HS-27A (cell line): ENCODE measurements at places on chromosomes 16 and 17.

DNA sequence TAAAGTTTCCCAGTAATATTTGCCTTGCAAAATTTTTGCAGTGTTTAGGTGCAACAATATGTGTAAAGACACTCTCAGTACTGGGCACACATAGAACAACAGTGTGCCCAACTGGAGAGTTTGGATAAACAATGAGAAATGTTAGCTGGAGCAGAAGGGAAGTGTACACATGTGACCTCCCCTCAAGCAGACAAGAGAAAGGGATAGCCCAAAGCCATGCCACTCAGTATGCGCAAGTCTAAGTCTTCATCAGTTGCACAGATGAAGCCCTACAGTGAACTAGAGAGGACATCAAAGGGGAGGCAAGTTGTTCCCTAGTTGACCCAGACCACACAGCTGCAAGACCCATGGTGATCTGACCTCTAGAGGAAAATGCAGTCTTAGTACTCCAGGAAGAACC is 97.9 kb upstream of the CDH11 start:
- no peak for DNase-seq

GRCh38 chr16:1579214-1579613 is 32.7 kb downstream of the IFT140 start:
- DNase-seq = no peak

DNA sequence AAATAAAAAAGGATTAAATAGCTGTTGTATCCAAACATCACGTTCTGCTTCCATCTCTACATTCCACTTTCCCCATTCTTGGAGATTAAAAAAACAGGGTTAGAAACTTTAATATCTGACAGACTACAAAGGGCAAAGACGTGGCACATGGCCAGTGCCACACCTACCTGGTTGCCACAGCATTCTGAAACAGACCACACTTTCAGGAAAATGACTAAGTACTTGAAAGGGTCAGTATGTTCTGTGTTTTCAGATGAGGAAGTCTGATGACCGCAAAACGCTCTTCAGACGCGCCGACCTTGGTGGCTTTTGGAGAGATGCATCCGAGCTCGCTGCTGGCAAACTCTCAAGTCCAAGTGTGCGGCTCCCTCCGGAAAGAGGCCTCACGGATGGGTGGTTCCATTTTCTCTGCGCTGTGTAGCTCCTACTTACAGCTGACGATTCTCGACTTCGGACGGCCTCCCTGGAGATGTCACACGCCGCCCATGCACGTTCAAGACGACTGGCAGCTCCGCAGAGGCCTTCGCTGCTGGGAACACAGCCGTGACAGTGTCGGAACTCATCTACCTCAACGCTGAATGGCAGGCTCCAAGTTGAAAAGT is 15.5 kb downstream of the MAP1LC3B start:
- DNase-seq = no peak

GRCh38 chr16:2985462-2985861 is 5.2 kb upstream of the PKMYT1 start:
- no peak for DNase-seq

- no peak for DNase-seq
Measured at GRCh38 chr17:58289869-58290268, 9.1 kb upstream of the MPO start.

GRCh38 chr17:48544349-48545021 is 424 bp downstream of the HOXB2 start:
- DNase-seq = no peak

DNA sequence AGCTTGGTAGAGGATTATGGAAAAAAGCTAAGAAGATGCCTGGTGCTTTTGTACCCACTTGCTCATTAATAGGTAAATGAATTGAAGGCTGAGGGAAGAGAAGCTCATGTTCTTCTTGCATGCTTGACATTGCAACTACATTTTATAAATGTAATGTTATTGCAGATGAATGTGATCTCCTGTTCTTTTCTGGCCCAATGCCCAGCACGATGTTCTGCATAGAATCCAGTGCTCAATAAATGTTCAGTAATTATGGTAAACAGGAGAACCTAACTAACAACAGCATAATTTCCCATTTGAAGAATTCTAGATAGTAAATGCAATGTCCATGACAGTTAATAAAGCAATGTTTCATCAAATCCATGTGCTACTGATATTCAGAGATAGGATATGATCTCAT is 638.2 kb upstream of the SOX9 start:
- DNase-seq = no peak

DNA sequence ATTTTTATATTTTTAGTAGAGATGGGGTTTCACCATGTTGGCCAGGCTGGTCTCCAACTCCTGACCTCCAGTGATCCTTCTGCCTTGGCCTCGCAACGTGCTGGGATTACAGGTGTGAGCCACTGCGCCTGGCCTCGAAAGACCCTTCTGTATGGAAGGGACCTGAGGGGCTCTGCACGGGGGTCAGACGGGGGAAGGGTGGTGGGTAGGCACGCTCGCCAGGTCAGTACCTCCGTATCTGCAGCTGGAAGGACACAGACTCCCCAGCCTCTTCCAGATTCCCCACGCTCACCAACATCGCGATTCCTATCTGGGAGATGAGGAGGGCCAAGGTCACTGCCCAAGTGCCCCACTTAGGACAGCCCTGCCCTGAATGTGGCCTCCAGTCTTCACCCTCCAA is 12.7 kb downstream of the ITGA2B start:
- DNase-seq = no peak

DNA sequence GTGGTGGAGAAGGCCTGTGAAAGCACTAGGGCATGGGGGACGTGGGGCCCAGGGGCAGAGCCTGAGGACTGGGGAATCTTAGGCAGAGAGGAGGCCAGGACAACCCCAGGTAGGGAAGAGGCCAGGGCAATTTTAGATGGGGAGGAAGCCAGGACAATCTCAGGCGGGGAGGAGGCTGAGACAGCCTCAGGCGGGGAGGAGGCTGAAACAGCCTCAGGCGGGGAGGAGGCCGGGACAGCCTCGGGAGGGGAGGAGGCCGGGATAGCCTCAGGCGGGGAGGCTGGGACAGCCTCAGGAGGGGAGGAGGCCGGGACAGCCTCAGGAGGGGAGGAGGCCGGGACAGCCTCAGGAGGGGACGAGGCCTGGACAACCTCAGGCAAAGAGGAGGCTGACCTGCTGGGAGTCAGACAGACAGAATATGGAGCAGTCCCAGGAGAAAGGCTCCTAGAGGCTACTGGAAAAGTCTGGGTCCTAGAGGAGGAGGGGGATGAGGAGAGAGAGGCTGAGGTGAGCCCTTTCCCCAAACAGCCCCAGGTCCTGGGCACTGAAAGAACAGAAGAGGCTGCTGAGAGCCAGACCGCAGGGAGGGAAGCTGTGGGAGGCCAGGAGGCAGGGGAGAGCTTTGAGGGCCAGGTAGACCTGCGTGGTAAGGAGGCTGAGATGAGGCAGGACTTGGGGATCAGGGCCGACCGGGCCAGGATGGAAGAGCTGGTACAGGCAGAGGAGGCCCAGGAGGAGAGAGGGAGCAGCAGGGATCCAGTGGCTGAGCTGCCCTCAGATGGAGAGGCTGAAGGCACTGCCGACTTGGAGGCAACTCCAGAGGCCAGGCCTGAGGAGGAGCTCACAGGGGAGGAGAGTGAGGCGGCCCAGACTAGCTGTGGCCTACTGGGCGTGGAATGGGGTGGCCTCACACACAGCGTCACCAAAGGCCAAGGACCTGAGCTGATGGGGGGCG is 1.6 kb downstream of the APOBR start:
- DNase-seq = no peak

DNA sequence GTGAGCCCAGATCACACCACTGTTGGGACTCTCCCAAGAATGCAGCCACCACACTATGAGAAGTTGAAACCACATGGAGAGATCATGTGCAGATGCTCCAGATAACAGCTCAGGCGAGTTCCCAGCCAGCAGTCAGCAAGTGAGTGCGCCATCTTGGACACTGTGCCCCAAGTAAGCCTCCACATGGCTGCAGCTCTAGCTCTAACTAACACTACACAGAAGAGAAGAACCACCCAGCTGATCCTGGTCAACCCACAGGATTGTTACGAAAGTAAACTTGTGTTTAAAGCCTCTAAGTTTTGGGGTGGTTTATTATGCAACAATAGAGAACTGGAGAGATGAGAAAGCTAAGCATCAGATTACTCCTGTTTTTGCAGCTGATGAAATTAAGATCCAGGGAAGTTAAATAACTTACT is 25.8 kb downstream of the SLC38A7 start:
- DNase-seq = no peak
